ENCODE measurements at places on chromosomes 6 and 20.

DNA sequence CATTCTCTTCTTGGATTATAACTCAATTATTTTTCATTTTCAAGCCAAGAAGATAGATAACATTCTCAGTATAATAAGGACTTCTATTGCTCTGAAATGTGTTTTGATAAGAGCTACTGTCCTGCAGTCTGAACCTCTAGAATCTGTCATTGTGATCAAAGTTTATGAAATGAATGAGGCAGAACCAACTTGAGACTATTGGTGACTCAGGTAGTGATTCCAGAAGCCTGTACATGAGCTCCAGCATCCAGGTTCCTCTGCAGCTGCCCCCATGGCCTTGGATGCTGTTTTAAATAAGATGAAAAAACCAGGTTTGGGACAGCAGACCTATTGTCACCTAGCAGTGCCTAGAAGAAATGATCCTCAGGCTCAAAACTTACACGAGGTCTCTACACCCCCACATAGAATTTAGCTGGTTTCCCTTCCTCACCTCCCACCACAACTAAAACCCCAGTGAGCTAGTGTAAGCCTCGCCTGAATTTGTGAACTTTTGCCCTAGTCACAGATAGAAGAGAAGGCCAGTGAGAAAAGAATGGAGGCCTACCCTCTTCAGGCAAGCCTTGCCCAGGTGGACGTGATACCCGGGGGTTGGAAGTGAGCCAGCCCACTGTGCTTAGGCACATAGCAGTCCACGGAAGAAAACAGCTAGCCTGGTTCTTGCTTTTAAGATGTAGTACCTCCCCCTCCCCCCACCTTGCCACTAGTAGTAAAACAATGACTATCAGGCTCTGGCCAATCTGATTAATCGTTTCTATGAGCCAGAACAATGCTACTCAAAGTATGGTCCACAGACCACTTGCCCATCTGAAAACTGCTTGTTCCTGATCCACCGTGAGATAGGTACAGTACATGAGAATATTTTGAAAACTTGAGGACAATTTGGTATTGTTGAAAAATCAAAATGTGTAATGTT, 73.0 kb upstream of the SYNJ2 start:
- no peak for DNase-seq

GRCh38 chr6:49988900-49989299, 19.5 kb upstream of the DEFB113 start:
- DNase-seq, result no peak

DNA sequence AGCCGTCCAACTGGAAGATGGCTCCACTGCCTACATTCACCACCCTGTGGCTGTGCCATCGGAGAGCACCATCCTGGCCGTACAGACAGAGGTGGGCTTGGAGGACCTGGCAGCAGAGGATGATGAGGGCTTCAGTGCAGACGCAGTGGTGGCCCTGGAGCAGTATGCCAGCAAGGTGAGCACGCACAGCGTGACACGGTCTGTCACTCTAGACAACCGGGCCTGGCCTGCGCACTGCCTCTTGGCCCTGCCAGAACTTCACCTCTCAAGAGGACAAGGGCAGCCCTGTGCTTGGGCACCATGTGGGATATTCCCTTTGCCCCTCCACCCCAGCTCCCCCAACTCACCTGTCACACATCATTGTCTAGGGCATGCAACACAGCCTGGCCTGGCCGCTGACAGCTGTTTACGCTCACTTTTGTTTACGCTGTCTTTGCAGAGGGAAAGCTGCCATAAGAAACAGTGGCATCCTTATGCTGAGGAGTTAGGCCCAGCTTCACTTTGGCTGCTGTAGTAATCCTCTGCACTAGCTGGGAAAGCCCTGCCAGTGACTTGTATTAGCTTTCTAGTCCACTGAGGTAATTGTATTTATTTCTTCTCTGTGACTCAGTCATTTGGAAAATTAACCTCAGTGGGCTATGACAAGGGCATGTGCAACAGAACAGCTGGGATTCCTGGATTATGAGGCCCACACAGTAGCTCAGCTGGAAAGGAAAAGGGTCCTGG, 9.8 kb upstream of the DEF6 start:
- DNase-seq, result peak; percentile 10

GRCh38 chr6:168403370-168404005, 37.5 kb upstream of the SMOC2 start:
- no peak for DNase-seq

DNA sequence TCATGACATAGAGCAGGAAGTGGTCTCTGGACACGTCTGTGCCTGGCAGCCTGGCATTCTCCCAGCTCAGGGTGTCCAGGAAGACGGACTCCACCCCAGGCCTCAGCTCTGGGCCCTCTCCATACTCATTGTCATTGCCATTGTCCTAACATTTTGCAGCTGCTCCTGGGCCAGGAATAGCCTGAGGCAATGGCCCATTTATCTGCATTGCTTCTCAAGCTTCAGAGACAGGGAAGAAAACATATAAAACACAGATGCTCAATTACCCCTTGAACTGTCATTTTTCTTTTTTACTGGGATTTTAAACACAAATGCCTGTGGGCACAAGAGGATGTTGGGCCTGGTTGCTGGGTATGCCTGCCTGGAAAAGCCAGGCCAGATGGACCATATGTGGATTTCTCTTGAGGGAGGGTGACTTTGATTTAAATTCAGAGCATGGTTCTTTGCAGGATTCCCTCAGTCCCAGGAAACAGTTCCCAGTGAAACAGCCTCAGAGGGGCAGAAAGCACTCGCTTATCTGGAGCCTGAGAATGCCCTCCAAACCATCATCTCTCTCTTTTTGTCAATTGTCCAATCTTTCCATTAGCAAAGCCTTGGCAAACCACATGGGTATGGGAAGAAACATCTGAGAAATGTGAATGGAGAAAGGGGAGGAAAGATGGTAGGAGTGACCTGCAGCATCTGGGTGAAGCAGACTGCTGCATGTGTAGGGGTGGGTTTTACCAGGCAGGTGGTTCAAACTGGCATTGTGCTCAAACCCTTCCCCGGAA, 17.9 kb downstream of the LAMP5 start:
- no peak for DNase-seq

DNA sequence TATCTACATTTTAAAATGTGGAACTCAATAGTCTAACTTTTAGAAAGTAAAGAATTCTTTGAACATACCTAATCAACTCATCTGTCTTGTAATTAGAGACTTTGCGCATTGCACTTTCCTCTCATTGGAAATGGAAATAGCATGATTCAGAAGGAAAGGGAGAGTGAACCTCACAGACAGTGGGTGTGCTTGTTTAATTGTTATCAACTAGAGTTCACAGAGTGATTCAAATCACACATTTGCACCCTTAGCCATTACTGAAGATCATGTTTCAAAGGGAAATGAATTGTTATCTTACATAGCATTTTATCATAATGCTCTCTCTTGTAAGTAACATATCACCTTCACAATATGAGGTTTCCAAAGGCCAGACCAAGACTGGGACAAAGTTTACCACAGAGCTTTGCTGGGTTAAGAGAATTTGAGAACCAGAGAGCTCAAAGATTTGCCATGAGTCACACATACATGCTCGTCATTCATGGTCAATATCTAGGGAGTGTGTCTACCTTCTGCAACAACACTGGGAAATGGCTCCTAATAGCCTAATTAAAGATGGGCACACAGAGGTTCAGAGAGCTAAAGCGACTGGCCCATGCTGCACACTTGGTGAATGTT, 21.5 kb downstream of the GSTA3 start:
- no peak for DNase-seq

GRCh38 chr6:49453221-49453620, 9.8 kb downstream of the MMUT start:
- DNase-seq, result no peak

GRCh38 chr6:17130786-17131185, 28.9 kb downstream of the STMND1 start:
- DNase-seq, result no peak

- DNase-seq, result no peak
Observed at GRCh38 chr20:23270382-23270911, 80.1 kb upstream of the NXT1 start.

DNA sequence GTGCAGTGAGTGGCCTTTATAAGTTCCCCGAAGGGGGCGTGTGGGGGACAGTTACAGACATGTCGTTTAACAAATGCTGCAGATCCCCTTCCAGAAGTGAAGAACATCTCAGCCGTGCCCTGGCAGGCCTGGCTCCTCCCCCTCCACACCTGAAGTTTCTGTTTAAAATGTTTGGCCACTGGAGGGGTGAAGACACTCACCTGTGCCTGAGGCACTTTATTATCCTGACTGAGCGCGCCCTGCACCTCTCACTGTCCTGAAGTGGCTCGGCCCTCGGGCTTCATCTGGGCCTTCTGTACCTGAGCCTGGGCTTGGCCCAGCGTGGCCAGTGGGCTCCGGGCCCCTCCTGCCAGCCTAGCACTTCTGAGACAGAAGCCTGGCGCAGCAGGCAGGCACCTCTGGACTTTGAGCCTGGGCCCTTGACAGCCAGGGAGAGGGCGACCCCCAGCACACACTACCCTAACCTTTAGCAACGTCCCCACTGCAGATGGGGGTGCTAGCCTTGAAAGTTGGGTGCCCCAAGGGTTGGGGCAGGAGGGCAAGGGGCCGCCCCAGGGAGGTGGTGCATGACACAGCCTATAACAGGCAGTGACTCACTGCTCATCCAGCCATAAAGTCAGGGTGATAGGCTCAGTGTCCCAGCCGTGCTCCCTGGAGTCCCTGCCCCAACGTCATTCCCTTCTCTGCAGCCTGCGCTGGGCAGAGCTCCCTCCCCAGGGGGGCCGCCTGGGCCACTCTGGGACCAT, 13.6 kb upstream of the GATA5 start:
- DNase-seq, result no peak

- no peak for DNase-seq
Observed at GRCh38 chr20:32278199-32278643, 770 bp downstream of the KIF3B start.

- no peak for DNase-seq
Observed at GRCh38 chr20:48924756-48925109, 3.2 kb downstream of the ARFGEF2 start.

DNA sequence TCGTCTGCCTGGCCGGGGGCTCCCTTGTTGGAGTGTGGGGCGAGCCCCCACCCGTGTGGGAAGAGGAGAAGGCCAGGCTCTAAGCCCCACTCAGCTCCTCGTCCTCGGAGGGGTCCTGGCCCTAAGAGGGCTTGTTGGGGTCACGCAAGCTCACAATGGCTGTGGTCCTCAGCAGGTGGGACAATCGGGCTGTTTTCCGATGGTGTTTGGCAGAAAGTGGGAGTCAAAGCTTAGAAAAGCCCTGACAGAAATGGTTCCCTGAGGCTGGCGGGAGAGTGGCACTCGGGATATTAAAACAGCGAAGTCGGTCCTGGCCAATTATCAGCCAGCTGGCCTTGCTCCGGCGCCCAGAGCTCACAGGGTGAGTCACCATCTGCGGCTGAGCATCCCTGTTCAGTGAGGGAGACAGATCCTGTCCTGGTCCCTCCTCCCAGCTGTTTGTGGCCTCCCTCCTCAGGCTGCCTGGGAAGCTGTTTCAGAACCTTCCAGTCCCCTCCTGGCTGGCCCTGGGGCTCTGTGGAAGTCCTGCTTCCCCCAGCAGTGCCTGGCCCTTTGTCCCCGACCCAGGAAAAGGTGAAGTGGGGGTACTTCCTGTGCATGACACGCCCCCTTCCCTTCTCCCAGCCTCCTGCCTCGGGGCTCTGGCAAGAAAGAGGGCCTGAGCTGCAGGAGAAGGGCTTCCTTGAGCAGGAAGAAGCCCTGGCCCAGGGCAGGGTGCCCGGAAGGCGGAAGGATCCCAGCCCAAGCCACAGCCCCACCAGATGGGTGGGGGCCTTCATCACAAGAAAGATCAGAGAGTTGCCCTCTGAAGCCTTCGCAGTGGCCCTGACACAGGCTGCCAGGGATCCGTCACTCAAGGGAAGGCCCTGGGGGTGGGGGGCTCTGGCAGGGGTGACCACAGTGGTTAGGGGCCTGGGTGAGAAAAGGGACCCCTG, 53.6 kb upstream of the BHLHE23 start:
- DNase-seq, result peak; percentile 10

DNA sequence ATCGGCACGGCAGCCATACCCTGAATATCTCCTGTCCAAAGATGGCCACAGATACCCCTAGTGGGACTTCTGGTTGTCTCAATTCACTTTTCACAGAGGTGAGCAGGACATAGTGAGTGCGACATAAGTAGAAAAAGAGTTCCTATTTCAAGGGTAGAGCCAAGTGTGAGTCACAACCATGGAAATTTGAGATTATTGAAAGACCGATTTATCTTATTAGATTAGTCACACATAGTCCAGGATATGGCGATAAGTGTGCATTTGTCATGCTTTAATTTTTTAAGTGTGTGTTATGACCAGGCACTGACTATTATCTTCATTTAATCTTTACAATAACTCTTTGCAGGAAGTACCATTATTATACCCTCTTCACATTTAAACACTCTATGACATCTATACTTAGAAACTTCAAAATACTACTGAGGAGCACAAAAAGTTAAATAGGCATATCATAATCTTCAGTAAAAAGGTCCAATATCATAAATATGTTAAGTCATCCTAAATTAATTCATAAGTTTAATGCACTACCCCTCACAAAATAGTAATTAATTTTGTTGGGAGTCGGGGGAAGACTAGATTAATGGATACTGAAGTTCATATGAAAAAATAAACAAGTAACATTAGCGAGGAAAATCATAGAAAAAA, 13.4 kb upstream of the TNFAIP3 start:
- DNase-seq, result no peak

DNA sequence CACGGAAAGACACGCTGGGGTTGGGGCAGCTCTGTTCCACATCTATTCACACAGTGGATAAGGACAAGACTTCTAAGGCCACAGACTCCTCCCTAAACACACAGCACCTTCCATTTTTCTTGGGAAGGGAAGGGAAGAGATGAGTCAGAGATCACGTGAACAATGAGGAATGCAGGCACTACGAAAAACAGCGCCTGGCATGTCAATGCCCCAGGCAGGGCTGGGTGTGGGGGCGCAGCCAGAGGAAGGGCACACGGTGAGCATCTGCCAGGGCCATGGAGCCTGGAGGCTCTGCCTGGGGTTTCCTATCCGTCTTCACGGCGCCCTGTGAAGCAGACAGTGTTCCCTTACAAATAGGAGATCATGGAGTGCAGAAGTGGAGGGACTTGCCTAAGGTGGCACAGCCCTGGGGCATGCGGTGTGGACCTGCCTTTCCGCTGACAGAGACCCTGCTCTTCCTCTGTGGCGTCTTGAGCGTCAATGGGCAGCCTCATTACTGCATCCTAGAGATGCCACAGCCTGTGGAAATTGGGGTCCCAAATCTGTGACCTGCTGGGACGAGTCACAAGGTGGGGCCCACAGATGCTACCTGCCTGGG, 15.4 kb downstream of the UNC93A start:
- DNase-seq, result no peak
